H7 (cell line): ENCODE measurements at places on chromosomes 1 and 21.
A peak's percentile ranks its signal among the peaks of the same experiment; 100 is the strongest.

DNA sequence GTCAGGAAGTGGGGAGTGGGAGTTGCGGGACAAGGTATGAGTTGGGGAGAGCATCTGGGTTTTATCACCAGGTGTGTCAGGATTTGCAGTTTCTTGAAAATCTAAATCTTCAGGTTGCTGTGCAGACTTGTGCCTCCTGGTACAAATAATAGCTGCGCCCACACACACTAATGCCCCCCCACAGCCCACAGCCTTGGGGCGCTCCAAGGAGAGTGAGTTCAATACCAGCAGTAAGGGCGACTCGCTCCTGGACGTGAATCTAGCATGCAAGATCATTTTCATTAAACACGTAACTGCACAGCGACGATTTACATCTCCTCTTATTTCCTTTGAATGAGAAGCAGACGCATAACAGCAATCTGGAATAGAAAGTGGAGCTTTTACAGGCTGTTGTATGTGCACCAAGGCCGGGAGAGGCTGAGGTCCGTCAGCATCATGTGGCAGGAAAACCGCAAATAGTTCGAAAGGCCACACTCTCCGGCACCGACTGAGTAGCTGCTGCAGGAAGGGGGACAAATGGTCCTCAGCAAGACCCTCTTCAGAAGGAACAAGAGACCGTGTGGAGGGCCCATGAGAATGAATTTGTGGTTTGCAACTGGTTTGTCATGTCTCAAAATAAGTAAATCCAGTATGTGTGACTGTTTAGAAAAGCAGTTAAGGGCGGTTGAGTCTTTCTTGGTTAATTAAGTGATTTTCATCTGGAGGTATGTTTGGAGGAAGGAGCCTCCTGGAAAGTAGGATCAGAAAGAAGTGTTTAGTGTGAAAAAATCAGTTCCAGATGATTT lies 439.5 kb downstream of the SMYD3 start:
- DNase-seq = no peak

- DNase-seq = no peak
These were observed 82.2 kb upstream of the BCAR3 start for GRCh38 chr1:93763704-93764365.

GRCh38 chr21:44946254-44947041 lies 6.6 kb downstream of the SLX9 start:
- DNase-seq = no peak

DNA sequence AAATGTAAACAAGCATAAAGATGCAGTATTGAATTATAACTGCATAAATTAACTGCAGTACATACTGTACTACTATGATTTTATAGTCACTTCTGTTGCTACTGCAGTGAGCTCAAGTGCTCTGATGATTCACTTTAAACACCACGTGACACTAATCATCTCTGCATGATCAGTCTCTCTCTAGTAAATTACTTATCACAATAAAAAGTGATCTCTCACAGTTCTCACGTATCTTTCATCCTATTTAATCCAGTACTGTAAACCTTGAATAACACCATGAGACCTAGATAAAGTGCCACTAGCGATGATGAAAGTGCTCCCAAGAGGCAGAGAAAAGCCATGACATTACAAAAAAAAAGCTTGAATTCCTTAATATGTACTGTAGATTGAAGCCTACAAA lies 1242.0 kb downstream of the AMY1C start:
- DNase-seq = no peak

DNA sequence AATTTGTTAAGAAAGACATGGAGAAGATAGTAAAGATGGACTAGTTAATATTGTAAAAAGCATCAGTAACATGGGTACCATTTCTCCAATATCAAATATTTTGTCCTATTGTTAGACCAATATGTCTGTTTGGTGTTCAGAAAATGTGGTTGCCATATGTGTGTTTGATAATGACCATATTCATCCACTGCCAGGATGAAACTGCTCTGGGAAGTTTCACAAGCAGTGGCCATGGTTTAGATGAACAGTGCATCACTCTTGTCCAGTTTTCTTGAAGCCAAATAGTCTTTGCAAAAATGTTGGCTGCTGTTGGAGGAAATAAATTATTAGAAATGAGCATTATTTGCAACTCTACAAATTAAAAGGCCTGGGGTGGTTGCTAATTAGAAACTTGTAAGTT lies 333.8 kb downstream of the NUF2 start:
- no peak for DNase-seq

GRCh38 chr1:9881838-9882249 lies 28.2 kb downstream of the CTNNBIP1 start:
- DNase-seq = no peak

DNA sequence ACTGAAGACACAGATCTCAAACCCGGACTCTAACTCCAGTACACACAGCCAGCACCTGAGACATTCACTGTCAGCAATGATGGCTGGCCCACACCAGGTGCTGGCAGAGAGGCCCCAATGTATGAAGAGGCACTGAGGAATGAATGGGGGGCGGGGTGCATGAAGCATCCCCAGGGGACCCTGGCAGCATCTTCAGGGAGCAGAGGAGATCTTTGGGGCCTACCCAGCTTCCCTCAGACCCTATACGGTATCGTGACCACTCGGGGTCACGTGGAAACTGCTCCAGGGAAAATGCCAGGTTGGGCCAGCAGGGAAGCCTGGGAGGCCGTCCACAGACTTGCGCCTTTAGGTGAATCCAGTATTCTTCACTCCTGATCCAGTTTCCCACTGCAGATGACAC lies 84.3 kb downstream of the NPHP4 start:
- peak; percentile 38 for DNase-seq

DNA sequence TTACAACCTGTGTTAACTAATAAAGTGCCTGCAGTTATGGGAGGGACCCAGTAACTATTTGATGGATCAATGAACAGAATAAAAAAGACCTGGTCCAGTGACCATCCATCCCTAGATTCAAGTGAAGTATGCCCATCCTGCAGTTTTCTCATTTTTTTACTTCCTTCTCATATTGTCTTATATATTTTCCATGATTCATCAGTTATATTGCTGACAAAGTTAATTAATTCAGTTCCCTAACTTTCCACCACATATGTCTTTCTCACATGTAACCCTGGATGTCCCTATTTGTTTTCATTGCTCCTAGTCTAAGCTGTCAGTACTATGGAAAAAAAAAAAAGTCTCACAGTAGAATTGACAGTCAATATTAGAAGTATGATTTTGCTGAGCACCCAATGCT lies 64.3 kb downstream of the ITGB3BP start:
- DNase-seq = no peak

DNA sequence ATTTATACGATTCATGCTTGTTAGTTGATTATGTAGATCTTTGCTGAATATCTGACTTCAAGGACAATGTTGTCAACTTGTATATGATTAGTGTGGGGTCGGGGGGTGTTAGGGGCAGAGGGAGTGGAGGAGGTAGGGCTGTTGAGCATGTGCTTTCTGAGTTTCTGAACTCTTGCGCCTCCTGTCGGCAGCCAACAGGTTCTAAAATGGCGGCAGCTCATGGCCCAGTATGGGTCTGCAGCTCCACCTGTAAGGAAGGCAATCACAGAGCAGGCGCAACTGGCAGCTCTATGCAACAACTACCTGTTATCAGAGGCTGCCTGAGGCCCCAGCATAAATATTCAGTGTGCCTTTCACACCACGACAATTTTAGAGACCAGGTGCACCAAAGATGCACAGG lies 205.8 kb upstream of the PLXNA2 start:
- DNase-seq = no peak

GRCh38 chr1:29523576-29523975 lies 287.3 kb downstream of the PTPRU start:
- no peak for DNase-seq

DNA sequence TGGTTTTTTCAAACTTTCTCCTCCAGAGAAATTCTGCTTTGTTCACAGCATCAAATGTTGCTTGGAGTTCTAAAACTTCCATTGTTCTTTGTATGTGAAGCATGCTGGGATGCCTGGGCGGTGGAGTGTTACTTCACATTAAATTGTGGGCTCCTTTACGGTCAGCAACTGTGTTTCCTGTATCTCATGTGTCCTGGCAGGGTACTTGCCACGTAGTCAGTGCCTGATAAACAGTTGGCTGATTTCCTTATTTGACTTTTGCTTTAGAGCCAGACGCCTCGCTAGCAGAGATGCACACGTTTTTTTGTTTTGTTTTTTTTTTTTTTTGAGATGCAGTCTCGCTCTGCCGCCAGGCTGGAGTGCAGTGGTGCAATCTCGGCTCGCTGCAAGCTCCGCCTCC lies 96.7 kb downstream of the UCK2 start:
- DNase-seq = no peak

GRCh38 chr1:13764588-13765332 lies 64.8 kb downstream of the PRDM2 start:
- peak; percentile 74 for DNase-seq

GRCh38 chr21:45150638-45151131 lies 76.3 kb downstream of the ADARB1 start:
- DNase-seq = no peak

DNA sequence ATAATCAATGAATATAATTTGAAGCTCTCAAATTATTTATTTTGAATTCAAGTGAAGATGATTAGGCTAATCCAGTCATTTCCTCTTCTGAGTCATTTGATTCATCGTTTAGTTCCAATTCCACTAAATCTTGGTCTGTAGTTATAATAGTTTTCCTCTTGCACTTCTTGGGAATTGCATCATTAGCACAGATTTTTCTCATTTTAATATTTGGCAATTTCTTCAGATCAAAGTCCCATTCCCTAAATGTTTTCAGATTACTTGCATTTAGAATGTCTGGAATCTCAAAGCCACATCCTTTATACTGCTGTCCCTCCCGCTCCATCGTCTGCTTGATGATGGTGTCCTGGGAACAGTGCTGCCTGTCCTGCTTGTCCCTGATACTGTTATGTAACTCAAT lies 43.5 kb downstream of the MAST2 start:
- no peak for DNase-seq

GRCh38 chr21:19120591-19120990 lies 717.0 kb upstream of the TMPRSS15 start:
- peak; percentile 37 for DNase-seq

DNA sequence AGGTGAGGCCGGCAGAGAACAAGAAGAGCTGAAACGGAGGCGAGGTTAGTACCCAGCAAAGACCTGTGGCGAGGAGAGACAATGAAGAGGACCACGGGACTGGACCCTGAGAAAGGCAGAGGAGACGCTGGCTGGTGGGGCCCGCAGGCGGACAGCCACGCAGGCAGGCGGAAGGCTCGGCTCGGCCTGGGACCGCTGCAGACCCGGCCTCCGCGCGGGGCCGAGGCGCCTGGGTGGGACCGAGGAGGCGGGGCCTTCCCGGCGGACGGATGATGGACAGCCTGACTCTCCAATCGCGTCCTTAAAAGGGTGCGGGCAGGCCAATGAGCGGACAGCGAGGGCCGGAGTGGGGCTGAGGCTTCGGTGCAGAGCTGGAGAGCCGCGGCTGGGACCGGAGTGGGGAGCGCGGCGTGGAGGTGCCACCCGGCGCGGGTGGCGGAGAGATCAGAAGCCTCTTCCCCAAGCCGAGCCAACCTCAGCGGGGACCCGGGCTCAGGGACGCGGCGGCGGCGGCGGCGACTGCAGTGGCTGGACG lies at the start of gene MPZL1:
Gene MPZL1 (plus strand): TSS at position 366 of the 535 bp plus-strand sequence. CDS start 170 bp downstream, outside the sequence.
- DNase-seq = peak; percentile 99

DNA sequence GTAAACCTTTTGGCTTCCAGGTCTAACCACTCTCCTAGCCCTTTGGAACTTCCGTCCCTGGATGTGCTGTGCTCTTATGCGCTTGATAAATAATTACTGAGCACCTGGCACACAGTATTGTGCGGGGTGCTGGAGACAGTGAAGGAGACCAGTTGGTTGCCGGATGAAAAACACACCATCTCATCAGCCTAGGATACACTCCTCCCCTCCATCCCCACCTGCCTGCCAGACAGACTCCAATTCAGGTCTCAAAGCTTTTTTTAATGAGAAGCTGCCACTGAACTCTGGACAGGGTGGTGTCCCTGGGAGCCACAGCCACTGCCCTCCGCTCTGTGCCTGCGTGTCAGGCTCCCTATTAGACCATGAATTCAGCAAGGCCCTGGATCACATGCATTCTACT lies 9.2 kb downstream of the GNB1 start:
- DNase-seq = no peak

DNA sequence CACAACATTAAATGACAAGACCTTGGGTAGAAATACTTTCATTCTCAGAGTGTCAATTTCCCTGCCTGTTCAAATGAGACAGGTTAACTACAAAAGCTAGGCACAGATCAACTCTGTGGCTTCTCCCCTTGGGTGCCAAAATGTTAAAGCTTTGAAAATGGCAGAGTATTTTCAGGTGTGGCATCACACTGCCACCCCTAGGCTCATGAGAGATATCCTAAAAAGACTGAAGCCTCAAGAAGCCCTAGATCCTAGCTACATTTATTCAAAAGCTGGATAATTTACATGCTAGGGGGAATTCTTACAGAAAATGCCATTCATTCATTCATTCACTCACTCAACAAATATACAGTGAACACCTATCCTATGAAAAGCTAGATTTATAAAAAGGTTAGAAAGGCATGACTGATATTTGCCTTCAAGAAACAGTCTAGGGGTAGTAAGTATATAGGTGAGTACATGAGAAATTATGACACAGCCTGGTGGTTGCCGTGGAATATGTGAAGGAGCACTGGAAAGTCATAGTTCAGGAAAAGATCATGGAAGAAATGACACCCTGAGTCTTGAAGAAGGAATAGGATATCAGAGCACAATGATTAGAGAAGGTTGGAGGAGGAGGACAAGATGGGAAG lies 15.9 kb upstream of the RAB4A start:
- no peak for DNase-seq

DNA sequence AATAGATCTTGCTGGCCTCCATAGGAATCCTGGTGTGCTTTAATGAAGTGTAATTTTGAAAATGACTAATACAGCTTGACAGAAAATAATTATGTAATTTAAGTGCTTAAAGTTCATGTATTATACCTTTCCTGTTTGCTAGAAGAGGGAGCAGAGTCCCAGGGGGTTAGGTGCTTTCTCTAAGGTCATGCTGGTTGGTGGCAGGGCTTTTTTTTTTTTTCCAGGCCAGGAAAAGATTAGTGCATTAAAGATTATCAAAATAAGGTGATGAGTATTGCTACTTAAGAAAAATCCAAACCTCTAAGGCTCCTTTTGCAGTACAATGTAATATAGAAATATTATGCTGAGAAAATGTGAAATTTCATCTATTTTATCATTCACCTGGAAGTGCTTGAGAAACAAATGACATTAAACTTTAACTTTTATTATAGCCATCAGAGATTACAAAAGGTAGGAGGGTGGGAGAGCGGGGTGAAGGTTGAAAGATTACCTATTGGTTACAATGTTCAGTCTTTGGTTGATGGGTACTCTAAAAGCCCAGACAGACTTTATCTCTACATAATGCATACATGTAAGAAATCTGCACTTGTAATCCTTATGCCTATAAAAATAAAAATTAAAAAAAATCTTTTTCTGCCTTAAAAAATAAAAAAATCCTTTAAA lies 110.8 kb downstream of the RABGAP1L start:
- no peak for DNase-seq

DNA sequence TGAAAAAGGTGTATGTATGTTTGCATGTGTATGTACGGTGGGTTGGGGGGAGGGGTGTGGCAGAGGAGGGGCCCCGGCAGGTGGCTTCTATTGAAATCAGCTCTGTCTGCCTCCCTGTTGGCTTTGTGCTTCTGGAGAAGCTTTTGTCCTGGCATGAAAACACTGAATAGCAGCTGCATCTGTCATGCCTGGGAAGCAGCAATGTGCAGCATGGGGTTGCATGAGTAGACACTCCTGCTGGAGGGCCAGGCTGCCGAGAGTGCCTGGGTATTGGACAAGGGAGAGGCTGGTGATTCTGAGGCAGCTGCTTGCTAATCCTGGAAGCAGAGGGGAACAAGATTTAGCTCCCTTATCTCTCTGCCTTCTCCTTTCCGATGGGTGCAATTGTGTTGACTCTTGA lies 20.5 kb downstream of the MAPKAPK2 start:
- DNase-seq = peak; percentile 51

GRCh38 chr1:228367798-228368791 lies 38.5 kb downstream of the TRIM11 start:
- DNase-seq = peak; percentile 90
